ENCODE measurements at places on chromosomes 11 and 22. TPM values are rescaled to one million over a fixed set of nuclear protein-coding genes. Genes with fewer than 3 reads are reported as not detected.

MMP12 gene
- 0.44 TPM for total RNA-seq

YPEL4 gene
- total RNA-seq, result 2.6 TPM

CREB3L1 gene
- total RNA-seq, result 56.1 TPM

HMOX1 gene
- 217 TPM for total RNA-seq

RIMBP3B gene
- total RNA-seq, result not detected

PATE2 gene
- 0.29 TPM for total RNA-seq

EIF4G2 gene
- total RNA-seq, result 843 TPM

MAPK8IP2 gene
- 0.50 TPM for total RNA-seq

HEPHL1 gene
- total RNA-seq, result not detected

OR51B4 gene
- not detected for total RNA-seq

CALCA gene
- total RNA-seq, result not detected

RIC3 gene
- not detected for total RNA-seq

C22orf42 gene
- total RNA-seq, result not detected

USH1C gene
- total RNA-seq, result not detected

MS4A4A gene
- under 0.01 TPM for total RNA-seq

TRABD gene
- 25.8 TPM for total RNA-seq

TSKU gene
- total RNA-seq, result 7.3 TPM

ANO5 gene
- not detected for total RNA-seq

TRIM6 gene
- 9.7 TPM for total RNA-seq

GRM5 gene
- total RNA-seq, result not detected

KRTAP5-1 gene
- total RNA-seq, result not detected

SPDYC gene
- total RNA-seq, result not detected

SERPING1 gene
- total RNA-seq, result 9.6 TPM

SLCO2B1 gene
- total RNA-seq, result under 0.01 TPM

F2 gene
- total RNA-seq, result not detected

SYCE3 gene
- not detected for total RNA-seq

LRRC74B gene
- total RNA-seq, result not detected

PHETA2 gene
- total RNA-seq, result 14.1 TPM

GPR83 gene
- under 0.01 TPM for total RNA-seq

ACER3 gene
- total RNA-seq, result 6.0 TPM

TXNRD2 gene
- 28.5 TPM for total RNA-seq

MRGPRX4 gene
- not detected for total RNA-seq

GRAMD4 gene
- total RNA-seq, result 91.1 TPM

BACE1 gene
- 34.6 TPM for total RNA-seq

GRAP2 gene
- total RNA-seq, result not detected

WNT11 gene
- 0.50 TPM for total RNA-seq
